ENCODE measurements at places on chromosomes 11 and 22. TPM values are rescaled to one million over a fixed set of nuclear protein-coding genes. Genes with fewer than 3 reads are reported as not detected.
A peak's percentile ranks its signal among the peaks of the same experiment; 100 is the strongest.

GRCh38 chr22:27625769-27626674, 175.5 kb downstream of the MN1 start:
- DNase-seq: no peak

DNA sequence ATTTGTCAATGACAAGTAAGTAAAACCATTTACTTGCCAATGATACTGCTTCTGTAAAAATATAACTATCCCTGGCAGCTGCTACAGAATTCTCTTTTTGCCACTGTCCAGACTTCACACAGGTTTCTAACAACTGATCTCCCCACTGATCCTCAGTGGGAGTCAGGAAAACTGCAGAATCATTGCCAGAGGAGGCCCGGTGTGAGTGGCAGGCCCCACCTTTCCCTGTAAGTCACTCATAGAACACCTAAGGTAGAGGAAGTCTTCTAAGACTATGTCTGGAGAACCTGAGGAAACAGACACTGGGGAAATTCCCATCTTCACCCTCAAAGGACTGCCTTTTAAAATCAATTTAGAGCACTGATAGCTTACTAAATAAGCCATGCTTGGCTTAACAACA, 66.3 kb downstream of the ZC3H12C start:
- DNase-seq: no peak

DNA sequence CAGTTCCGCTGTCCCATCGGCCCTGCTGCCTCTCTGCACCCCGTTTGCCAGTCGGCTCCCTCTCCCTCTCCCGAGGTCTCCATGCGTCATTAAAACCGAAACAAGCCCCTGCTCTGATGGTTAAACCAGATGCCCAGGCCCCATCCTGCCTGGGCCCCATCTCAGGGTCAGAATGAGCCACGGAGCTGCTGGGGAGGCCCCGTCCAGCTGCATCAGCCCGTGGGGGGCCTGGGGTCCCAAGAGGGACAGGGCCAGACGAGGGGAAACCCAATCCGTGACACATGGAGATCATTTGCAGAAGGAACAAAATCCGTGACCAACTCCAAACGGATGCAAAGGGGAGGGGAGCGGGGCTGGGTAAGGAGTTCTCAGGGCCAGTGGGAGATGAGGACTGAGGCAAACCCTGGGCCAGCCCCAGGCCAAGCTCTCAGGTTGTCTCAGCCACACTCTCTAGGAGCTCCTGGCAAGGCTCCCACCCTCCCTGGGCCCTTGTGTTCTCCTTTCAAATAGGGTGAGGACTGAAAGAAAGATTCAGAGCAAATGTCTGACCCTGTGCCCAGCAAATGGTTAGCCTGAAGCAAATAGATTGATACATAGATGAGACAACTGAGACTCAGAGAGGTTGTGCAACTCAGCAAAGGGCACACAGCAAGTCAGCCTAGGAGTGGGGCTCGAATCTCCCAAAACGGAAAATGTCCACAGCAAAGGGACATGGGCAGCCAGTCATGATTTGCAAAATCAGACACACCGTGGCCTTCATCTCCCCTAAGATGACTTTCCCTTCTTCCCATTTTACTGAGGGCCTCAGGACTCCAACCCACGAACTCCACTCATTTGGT, 162.1 kb downstream of the MN1 start:
- peak; percentile 72 for DNase-seq

GRCh38 chr11:86374069-86374468, 618 bp upstream of the CCDC81 start:
- no peak for DNase-seq

DNA sequence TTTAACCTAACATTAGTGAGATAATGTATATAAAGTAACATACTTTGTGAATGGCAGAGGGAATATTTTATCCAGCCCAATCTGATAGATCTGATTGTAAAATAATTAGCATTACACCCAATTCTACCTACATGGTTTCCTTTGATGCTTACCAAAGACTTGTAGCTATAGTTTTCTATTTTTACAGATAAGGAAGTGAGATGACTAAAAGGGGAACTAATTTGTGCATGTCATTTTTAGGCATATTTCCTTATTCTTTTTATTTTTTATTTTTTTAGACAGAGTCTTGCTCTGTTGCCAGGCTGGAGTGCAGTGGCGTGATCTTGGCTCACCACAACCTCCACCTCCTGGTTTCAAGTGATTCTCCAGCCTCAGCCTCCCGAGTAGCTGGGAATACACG, 793.7 kb upstream of the LRRC4C start:
- no peak for DNase-seq

GRCh38 chr11:8947230-8947943, 4.6 kb upstream of the ASCL3 start:
- DNase-seq: no peak

Gene AHNAK
- 443 TPM for total RNA-seq
